NCI-H774 (cell line): ENCODE measurements at places on chromosomes 16 and 17.

DNA sequence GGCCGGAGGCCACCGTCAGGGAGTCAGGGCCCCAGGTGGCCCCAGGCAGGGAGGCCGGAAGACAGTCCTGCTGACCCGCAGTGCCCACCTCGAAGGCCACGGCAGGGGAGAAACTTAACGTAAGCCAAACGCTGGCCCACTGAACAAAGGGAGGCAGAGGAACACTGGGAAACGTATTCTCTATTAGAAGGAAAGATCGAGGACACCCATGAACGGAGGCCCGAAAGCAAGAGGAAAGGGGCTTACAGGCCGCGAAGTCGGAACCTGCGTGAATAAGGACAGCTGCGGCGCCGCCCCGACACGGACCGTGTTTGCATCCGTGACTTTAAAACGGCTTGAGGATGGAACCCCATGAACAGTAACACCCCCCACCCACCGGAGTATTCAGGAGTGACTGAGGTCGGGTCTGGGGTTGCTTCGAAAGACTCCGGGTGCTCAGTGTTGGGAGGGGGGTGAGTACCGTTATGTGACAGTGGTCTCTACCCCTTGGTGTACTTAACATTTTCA lies 102.4 kb upstream of the METRNL start:
- DNase-seq: no peak

- DNase-seq: no peak
These were observed 54.5 kb upstream of the MRC2 start for GRCh38 chr17:62572888-62573401.

GRCh38 chr17:52297230-52298010 lies 138.9 kb upstream of the CA10 start:
- DNase-seq: no peak

DNA sequence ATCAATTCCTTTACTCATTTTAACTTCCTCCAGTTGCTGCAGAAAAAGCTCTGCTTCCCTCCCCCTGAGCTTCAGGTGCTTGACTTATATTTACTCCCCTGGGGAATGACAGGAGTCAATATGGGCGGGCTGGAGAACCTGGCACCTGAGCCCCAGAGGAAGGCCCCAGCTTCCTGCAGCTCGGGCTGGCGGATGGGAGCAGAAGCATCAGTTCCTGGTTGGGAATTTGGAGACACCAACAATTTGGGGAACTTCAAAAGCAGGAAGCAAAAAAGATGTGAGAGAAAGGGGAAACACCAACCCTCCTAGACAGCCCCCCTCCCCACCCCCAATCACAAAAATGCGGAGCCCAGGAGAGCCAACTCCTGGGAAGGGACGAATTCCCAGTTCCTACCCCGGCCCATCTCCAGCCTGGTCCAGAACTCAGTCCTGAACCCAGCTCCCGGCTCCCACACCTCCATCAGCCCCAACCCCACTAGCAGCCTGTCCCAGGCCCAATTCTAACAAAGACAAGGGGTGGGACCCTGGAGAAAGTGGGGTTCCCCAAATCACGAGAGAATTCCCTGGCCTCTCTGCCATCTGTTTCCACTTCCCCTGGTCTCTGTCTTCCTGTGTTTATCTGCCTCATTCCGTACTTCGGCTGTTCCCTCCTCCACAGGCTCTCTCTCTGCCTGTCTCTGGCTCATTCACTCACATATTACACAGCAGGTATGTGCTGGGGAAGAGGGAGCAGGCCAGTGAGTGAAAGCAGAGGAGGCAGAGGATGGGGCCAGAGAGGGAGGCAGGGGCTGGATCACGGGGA lies 16.2 kb upstream of the ASGR2 start:
- no peak for DNase-seq
